ENCODE measurements at places on chromosomes 6 and 20.

- DNase-seq: no peak
Measured at GRCh38 chr20:61846074-61846473, 219.6 kb downstream of the TAF4 start.

- DNase-seq: no peak
Measured at GRCh38 chr6:127937102-127937501, 36.2 kb upstream of the THEMIS start.

DNA sequence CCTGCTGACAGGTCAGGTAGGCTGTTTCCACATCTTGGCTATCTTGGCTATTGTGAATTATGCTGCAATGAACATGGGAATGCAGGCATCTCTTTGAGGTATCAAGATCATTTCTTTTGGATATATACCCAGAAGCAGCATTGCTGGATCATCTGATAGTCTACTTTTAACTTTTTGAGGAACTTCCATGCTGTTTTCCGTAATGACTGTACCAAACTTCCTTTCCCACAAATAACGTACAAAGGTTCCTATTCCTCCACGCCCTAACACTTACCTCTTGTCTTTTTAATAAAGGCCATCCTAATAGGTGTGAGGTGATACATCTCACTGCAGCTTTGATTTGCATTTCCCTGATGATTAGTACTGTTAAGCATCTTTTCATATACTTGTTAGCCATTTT, 338.7 kb upstream of the RUNX2 start:
- DNase-seq: no peak

GRCh38 chr20:12786276-12786675, 222.5 kb upstream of the SPTLC3 start:
- DNase-seq: no peak

DNA sequence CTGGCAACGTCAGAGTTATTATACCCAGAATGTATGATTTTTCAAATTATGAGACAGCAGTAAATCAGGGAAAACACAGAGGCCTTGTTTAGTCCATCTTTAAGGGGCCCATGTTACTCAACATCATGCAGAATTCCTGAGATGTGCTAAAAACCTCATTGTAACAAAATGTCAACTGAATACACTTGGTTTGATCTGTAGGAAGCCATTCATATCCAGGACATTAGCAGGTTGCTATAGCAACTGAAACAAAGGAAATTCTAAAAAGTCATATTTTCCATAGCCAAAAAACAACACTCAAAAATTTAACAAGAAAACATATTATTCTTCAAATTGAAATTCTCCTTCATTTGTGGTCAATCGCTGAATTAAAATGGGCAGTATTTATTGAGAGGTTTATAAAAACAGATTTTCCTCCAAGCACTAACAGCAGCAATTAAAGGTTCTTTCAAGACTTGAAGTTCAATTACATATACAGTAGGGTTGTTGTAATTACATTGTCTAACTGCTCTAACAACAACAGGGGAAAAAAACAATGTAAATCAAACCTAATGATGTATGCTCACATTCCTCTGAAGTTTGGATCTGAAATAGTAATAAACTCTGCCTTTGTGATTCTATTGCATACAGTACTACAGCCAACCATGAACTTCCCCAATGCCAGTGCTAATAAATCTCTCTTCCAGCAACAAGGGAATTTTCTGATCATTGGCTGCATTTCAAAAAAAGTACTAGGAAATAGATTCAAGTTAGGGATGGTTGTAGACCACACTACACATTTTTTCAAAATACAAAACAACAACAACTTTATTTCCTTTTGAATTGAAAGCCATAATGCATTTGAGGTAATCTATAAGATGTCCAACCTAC, 34.9 kb downstream of the COL12A1 start:
- no peak for DNase-seq

GRCh38 chr6:475314-475713, 83.8 kb downstream of the IRF4 start:
- no peak for DNase-seq

DNA sequence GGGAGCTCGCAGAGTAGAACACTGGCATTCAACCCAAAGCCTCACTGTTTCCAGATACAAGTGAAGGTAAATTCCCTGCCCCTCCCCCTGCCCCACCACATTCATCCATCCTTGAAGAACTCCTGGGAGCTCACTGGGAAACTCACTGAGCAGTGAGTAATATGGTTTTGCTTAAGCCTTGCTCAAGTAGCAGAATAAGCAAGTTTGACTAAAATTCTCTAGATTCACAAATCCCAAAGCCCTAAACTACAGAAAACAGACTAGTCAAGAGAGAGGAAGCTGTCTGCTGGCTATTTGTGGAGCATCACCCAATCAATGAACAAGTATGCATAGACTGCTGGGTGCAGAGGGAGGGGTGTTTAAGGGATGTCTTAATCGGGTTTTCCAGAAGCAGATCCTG, 82.1 kb downstream of the UNC5CL start:
- no peak for DNase-seq

- DNase-seq: no peak
Measured at GRCh38 chr6:84390334-84390733, 162.9 kb upstream of the CEP162 start.

DNA sequence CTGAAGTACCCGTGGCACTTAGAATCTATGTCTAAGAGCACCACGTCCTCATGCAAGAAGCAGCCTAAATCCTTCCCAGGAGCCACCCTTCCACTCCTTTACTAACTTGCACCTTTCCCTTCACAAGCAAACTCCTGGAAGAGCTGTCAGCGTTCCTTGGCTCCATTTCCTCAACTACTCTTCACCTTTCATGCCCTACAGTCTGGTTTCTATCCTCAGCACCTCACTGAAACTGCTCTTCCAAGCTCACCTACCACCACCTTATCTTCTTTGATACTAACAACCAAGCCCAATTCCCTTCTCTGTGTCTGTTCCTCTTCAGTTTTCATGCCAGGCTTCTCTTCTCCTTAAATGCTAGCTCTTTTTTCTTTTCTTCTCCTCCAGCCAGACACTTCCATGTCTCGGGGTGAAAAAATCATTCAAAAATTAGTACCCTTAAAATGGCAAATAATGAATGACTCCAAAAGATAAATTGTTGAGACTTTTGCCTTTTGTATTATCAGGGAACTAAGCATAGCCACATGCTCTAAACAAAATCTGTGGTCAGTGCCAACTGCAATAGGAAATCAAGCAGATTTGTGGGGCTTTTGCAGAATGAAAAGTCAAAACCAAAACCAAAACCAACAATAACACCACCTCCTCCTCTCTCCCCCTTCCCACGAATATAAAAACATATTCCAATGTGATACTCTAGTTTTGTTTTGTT, 149.6 kb upstream of the KCNK16 start:
- DNase-seq: no peak

DNA sequence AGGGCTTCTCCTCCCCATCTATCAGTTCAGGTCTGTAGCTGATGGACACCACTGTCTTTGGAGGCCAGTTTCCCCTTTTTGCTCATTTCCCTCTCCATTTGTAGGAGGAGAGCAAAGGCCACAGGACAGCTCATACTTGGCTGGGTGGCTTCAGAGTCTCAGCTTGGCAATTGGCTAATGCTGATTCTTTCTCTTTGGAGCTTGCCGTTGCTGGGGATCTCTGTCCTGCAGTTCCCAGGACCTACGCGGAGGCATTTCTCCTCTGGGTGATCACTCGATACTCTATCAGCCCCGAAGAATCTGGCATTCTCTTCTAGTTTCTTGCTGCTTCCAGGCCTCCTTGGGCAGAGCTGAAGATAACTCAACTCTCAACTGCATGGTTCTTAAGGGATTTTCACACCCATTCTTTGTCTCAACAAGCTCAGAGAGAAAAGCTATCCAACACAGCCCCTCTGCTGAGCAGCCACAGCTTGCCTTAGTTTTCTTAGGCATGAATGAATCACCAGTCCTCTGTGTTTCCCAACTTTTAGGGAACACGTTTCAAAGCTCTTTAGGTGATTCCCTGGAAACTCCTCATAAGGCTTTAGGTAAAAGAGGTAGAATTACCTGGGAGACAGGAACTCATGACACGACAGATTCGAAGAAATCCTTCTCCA, 19.2 kb upstream of the SSR1 start:
- DNase-seq: no peak

DNA sequence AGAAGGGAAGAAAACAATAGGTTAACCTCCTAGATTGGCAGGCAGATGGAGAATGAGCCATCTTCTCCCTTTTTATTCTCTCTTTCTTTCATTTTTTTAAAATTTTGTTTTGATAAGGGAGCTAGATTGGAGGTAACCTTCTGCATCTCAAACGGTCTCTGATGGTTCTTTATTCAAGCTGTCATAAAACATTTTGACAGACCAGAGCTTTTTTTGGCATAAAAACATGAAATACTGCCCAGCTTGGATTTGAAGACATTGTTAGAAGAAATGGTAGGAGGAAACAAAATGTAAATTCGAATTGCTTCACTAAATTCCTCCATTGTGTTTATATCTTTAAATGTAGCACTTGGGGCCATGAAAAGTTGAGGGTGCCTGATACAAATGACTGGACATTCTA, 158.5 kb downstream of the EPHA7 start:
- no peak for DNase-seq

GRCh38 chr20:46636514-46636913, 14.7 kb downstream of the SLC13A3 start:
- DNase-seq: no peak

DNA sequence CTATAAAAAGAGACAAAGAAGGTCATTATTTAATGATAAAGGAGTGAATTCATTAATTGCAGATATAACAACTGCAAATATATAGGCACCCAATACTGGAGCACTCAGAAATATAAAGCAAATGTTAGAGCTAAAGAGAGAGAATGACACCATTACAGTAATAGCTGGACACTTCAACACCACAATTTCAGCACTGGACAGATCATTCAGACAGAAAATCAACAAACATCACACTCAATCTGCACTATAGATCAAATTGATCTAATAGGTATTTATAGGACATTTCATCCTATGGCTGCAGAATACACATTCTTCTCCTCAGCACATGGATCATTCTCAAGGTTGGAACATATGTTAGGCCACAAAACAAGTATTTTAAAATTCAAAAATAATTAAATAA, 72.7 kb downstream of the MAP7 start:
- no peak for DNase-seq

DNA sequence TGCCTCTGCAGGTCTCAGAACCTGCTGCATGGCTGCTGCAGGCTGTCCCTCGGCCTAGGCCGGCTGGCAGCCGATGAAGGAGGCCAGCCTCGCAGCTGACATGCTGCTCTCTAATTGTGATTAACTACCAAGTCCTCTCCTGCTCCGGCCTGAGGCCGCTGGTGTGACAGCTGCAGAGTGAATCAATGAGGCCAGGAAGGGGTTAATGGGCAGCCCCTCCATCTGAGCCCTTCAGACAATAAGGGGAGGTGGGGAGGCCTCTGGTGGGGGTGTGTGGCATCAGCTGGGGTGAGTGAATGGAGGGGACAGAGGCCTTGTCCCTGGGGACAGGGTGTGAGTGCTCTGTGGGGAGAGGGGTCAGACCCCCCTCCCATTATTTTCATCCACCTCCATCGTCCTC, 34.4 kb downstream of the SLC52A3 start:
- DNase-seq: no peak

GRCh38 chr6:33419580-33420490, at the start of gene SYNGAP1:
SYNGAP1 (plus strand) TSS chr6:33420065; CDS start chr6:33420265, 200 bp downstream.
- DNase-seq: no peak

GRCh38 chr6:110467566-110468140, 8.8 kb downstream of the SLC22A16 start:
- DNase-seq: no peak

DNA sequence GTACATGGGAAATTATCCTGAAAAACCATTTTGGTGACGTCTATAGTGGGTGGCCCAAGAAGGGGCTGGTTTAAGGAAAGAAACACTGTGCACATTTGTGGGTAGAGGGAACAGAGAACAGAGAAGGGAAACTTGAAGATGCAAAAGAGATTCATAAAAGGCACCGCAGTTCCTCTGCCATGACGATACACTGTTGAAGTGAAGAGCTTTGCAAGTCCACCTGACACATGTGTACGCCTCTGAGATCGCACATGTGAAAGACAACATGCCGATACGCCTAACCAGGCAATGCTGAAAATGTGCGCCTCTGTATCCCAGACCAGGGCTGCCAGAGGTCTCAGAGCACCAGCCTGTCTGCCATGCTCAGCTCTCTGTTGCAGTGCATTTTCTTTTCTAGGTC, 180.9 kb downstream of the KIF16B start:
- no peak for DNase-seq

- no peak for DNase-seq
Measured at GRCh38 chr20:11982289-11982954, 64.7 kb downstream of the BTBD3 start.

- DNase-seq: no peak
Measured at GRCh38 chr20:33105316-33105924, 26.0 kb downstream of the BPIFB4 start.

GRCh38 chr20:37257988-37258387, 3.6 kb downstream of the GHRH start:
- DNase-seq: no peak

DNA sequence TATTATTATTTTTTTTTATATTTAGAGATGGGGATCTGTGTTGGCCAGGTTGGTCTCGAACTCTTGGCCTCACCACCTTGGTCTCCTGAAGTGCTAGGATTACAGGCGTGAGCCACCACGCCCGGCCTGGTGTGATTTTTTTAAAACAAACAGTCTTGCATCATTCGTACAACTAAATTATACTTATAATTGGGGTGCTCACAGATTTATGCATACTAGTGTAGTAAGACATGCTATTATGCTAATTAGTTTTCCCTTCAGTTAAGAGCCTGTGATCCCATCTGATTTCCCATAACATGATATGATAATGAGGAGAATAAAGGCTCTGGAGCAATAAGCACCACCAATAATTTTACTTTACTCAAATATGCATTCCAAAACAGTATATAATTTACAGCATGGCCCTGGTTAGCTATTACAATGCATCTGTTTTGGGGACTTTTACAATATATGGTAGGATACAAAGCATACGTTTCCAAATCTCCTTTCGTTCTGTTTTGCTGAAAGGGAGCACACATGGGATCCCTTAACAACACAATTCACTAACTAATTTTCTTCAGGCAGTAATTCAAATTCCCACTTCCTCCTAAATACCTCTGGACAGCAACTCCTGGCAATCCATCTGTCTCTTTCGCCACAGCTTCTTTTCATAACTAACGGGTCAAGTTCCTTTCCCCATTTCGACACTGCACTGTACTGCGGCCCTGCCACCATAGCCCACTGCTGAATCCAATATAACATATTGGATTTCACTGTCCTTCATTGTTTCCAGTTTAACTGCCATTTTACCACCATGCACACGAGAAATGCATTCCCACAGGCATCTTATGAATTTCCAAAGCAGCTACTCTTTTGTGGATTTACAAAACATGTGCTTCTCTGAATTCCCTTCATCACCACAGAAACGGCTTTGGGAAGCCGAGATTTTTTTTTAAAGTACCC, 1.7 kb downstream of the NUDT3 start:
- DNase-seq: no peak

GRCh38 chr6:35064290-35064689, 76.8 kb downstream of the TCP11 start:
- DNase-seq: no peak

GRCh38 chr6:9494864-9495263, 920.0 kb downstream of the TFAP2A start:
- DNase-seq: no peak

All from activated naive CD4-positive, alpha-beta T cell (primary cell).